Mesothelial cell of epicardium (in vitro differentiated cells): ENCODE measurements at places on chromosomes 7 and 10.

GRCh38 chr7:86926732-86927131 is 132.7 kb downstream of the ELAPOR2 start:
- DNase-seq, result no peak

DNA sequence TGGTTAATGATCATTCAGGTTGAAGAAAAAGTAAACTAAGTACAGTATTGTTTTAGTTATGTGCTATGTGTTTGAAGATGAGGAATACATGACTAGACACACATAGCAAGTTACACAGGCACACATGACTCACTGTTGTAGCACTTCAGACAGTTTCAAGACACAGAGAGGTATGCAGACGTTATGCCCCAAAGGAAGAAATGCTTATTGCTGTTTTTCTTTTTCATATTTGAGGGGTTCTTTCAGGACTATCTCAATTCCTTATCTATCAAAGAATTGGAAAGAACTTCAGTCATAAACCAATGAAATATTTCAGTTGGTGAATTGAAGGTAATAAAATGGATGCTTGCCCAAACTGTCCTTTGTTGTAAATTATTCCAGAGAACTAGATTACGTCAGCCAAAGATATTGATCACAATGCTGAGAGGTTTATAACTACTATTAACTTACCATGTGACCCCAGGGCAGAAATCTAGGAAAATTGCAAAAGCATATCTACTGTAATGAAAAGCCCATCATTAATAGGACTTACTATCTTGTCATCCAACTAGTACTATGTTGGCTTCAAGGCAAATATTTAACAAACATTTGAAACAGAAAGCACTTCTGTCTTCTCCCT is 61.2 kb upstream of the CAPZA2 start:
- DNase-seq, result no peak

DNA sequence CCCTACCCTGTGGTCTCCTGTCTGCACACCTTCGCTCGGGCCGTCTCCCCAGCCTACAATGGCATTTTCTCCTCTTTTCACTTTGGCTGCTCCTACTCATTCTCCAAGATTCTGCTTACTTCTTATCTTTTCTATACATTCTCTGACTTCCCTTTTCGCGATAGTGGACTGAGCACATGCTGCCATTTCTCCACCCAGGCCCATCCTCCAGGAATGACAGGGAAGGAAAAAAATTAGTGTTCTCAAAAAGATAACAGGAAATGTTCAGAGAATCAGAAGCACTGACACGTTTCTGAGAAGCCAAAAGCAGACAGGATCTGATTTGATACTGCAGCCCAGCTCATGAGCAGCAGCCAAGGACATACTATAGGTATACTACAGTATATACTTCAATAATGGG is 6.4 kb upstream of the ANXA11 start:
- no peak for DNase-seq

DNA sequence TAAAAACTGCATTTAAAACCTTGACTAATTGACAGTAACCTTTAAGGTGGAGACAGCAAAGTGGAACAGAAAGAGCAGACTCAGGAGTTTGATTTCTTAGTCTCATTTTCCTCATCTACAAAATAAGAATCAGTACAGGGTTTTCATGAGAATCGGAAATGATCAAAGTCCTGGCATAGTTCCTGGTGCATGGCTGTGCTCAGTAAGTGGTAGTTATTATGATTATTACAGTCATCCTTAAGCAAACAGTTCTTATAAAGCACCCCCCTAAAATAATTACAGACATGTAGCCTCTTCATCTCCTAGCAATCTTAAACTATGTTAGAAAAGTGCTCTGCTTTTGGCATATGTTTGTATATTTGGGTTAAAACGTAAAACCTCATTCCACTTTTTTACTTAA is 18.0 kb downstream of the NEBL start:
- DNase-seq, result no peak

GRCh38 chr7:105782391-105783042 is 93.9 kb downstream of the ATXN7L1 start:
- no peak for DNase-seq

DNA sequence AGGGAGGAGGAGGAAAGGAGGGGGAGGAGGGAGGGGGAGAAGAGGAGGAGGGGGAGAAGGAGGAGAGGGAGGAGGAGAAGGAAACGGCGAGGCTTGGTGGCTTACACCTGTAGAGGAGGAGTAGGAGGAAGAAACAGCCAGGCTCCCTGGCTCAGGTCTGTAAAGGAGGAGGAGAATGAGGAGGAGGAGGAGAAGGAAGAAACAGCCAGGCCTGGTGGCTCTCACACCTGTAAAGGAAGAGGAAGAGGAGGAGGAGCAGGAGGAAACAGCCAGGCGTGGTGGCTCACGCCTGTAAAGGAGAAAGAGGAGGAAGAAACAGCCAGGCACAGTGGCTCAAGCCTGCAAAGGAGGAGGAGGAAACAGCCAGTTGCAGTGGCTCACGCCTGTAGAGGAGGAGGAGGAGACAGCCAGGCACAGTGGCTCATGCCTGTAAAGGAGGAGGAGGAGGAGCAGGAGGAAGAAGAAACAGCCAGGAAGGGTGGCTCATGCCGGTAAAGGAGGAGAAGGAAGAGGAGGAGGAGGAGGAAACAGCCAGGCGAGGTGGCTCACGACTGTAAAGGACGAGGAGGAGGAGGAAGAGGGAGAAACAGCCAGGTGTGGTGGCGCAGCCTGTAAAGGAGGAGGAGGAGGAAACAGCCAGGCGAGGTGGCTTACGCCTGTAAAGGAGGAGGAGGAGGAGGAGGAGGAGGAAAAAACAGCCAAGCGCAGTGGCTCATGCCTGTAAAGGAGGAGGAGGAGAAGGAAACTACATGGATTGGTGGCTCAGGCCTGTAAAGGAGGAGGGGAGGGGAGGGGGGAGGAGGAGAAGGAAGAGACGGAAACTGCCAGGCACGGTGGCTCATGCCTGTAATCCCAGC is 14.9 kb upstream of the CRCP start:
- no peak for DNase-seq

- no peak for DNase-seq
Observed at GRCh38 chr7:424301-424935, 95.2 kb downstream of the PDGFA start.

DNA sequence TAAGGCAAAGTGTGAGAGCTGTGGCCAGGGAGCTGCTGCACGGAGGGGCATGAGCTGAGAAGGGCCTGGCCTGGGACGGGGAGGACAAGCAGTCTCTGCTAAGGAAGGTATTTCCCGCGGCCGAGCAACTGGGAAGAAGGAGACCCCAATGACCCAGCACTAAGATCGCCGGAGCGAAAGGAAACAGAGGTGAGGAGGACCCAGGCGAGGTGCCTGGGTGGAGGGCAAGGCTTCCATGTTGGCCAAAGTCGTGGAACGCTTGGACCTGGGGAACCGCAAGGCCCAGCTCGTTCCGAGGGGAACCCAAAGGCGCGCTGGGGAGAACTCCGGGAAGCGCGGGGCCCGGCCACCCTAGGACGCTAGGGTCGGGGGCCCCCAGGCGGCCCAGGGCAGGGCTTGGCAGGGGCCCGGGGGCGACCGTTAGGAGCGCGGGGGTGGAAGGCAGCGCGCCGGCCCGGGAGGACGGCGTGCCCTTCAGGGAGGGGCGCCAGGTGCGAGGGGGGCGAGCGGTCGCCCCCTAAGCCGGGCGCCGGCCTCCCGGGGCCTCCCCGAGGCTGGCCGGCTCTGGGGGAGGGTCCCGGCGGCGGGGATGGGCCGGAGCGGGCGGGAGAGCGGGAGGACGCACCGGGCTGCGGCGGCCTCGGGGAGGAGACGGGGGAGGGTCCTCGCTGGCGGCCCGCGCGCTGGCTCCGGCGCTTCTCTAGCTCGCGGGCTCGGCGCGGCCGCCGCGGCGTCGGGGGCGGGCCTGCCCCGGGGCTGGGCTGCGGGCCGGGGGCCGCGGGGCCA is 545 bp downstream of the GIGYF1 start:
- no peak for DNase-seq

- DNase-seq, result no peak
Observed at GRCh38 chr7:28036696-28037095, 143.9 kb downstream of the JAZF1 start.

- DNase-seq, result no peak
Observed at GRCh38 chr7:155352076-155352752, 54.5 kb downstream of the INSIG1 start.

GRCh38 chr7:112444505-112444904 is 5.8 kb upstream of the IFRD1 start:
- DNase-seq, result no peak

- DNase-seq, result no peak
Observed at GRCh38 chr10:132057191-132057681, 8.5 kb upstream of the JAKMIP3 start.

DNA sequence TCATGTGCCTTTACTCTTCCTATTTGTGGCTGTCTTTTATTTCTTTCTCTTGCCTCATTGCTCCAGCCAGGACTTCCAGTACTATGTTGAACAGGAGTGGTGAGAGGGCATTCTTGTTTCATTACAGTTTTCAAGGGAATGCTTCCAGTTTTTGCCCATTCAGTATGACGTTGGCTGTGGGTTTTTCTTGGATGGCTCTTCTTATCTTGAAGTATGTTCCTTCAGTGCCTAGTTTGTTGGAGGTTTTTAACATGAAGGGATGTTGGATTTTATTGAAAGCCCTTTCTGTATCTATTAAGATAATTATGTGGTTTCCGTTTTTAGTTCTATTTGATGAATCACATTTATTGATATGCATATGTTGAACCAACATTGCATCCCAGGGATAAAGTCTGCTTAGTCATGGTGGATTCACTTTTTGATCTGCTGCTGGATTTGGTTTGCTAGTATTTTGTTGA is 96.8 kb downstream of the GLCCI1 start:
- DNase-seq, result no peak

DNA sequence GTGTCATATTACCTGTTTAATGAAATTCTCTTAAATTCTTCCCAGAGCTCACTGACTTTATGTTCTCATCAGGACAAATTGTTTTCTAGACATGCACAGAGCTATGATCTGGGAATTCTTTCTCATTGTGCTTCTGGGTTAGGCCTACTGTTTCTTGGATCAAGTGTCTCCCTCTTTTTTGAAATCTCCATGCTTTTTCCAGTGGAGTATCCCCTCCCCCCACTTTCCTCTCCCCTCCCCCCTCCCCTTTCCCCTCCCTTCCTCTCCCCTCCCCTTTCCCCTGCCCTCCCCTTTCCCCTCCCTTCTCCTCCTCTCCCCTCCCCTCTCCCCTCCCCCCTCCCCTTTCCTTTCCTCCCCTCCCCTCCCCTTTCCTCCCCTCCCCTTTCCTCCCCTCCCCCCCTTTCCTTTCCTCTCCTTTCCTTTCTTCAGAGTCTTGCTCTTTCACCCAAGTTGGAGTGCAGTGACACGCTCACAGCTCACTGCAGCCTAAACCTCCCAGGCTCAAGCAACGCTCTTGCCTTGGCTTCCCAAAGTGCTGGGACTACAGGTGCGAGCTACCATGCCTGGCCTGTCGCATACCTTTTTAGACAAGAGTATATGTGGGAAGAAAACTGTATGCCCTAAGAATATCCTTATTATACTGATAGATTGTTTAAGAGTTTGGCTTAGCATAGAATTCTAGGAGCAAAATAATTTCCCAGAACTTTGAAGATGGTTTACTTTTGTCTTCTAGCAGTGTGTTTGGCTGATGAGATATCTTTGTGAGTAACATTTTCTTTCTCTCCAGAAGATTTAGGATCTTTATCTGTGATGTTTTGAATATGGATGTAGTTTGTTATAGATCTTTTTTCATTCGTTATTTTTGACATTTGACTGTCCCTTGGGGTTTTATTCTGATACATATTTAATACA is 2.5 kb downstream of the DYNC2I1 start:
- DNase-seq, result no peak

DNA sequence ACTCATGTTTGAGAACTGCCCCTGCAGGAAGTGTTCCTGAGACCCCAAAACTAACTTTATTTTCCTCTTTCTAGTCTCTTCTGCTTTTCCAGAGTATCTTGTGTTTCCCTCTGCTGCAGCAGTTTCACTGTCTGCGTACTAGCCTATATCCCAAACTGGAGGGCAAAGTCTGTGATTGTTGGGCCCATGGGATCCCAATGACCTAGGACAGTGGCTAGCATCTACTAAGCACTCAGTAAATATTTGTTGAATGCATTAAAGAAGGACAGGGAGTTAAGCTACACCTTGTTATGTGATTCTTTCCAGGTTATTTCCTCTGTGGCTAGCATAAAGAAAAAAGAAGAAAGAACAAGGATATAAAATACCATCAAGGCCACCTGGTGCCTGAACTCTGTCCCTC is 210.6 kb upstream of the PHYHIPL start:
- DNase-seq, result no peak

GRCh38 chr7:17042211-17042610 is 160.4 kb upstream of the AGR3 start:
- no peak for DNase-seq

DNA sequence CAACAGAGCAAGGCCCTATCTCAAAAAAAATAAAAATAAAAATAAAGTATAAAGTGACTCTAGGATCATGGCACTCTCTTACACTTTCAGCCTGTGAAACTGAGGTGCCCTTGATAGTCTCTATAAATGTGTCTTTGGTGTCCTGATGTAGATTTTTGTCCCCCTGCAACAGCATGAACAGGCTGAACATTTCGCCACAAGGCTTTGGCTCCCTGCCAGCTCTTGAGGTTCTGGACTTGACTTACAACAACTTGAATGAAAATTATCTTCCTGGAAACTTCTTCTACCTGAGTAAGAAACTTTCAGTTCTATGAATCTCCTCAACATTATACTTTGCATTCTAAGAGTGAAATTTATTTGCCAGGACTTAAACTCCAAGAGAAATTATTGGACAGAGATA is 48.1 kb upstream of the BMS1 start:
- no peak for DNase-seq

DNA sequence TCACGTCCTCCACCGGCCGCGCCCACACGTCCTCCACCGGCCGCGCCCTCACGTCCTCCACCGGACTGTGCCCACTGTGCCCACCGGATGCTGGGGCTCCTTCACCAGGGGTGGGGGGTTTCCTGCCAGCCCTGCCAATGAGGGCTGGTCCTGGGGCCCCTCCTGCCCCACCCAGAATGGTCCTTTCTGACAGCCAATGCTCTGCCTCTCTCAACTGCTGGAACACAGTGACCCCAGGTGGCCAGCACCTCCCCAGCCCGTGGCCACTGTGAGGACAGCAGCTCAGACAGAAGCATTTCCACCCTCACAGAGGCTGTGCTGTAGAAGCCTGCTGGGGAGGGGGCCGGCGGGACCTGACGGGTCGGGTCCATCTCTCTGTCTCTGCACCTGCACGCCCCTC is 90.1 kb upstream of the DNAAF5 start:
- DNase-seq, result no peak

DNA sequence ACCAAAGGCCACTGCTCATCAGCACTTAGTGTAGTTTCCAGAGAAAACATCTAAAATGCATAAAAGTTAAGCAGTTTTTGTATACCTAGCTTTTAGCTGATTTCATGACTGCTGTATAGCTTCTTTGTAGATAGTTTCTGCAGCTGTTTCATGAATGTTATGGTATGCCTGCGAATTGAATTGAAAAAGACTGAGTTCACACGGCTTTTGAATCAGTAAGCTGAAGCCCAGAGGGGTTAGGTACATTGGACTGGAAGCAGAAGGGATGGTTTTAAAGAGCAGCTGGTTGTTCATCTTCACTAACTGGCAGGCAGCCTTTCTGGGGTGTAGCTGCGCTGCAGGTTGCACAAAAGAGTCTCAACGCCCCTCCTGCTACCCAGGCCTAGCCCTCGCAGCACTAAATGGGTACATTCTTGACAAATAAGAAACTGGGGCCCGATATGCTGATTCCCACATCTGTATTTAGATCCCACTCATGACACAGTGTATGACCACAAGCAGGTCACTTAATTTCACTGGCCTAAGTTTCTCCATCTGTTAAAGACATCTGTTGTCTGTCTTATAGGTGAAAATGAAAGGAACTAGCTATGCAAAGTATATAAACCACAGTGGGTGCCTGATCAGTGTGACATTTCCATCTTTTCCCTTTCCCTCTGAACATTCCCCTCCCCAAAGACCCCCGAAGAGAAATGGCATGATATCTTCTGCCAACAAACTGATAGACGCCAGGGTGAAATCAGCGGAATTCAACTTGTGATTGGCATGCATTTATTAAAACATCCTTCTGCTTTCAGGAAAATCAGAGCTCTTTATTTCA is 85.9 kb upstream of the AGBL3 start:
- DNase-seq, result no peak
